AG04449 (cell line): ENCODE measurements at places on chromosomes 16 and 17.

- DNase-seq = no peak
Measured at GRCh38 chr17:55722742-55723487, at the start of gene TMEM100. TSS of gene TMEM100 (minus strand) at chr17:55722864. CDS start at chr17:55721070, 1,794 bp downstream.

GRCh38 chr16:27786923-27787625 lies 237.1 kb downstream of the KATNIP start:
- DNase-seq = no peak

DNA sequence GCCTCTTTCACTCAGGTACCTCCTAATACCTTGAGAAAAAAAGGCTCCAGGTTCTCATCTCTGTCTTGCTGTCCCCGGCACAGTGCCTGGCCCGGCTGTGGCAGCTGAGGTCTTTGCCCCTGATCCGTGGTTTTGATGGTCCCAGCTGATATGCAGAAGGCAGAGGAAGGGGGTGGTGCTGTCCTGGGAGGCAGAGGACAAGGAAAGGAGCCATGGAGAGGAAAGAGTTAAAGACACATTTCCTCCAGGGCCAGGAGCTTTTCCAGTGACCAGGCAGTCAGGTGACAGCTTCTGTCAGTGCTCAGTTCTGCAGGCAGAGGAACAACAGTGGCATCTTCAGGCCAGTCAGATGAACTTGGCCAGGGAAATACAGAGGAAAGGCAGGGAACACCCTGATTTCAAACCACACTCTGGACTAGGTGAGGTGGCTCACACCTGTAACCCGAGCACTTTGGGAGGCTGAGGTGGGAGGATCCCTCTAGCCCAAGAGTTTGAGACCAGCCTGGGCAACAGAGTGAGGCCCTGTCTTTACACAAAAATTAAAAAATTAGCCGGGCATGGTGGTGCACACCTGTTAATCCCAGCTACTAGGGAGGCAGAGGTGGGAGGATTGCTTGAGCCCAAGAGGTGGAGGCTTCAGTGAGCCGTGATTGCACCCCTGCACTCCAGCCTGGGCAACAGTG lies 3.3 kb upstream of the COG1 start:
- DNase-seq = no peak

DNA sequence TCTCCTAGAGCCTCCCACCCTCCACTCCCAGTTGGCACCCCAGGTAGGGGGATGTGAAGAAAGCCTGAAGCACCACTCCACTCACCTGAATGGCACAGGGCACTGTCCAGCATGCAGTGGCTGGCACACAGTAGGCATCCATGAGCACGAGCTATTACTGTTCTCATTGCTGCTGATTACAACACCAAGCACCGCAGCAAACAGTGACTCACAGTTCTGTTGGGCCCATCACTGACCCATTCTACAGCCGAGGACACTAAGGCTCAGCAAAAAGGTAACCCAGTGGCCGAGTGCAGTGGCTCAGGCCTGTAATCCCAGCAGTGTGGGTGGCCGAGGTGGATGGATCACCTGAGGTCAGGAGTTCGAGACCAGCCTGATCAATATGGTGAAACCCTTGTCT lies 2.7 kb downstream of the ZSCAN10 start:
- DNase-seq = no peak

- peak; percentile 99 for DNase-seq
Measured at GRCh38 chr17:49146620-49147306, 14.2 kb downstream of the B4GALNT2 start.
